EH (cell line): ENCODE measurements at places on chromosomes 6 and 20.

GRCh38 chr6:85044361-85044760, 280.0 kb upstream of the TBX18 start:
- no peak for DNase-seq

DNA sequence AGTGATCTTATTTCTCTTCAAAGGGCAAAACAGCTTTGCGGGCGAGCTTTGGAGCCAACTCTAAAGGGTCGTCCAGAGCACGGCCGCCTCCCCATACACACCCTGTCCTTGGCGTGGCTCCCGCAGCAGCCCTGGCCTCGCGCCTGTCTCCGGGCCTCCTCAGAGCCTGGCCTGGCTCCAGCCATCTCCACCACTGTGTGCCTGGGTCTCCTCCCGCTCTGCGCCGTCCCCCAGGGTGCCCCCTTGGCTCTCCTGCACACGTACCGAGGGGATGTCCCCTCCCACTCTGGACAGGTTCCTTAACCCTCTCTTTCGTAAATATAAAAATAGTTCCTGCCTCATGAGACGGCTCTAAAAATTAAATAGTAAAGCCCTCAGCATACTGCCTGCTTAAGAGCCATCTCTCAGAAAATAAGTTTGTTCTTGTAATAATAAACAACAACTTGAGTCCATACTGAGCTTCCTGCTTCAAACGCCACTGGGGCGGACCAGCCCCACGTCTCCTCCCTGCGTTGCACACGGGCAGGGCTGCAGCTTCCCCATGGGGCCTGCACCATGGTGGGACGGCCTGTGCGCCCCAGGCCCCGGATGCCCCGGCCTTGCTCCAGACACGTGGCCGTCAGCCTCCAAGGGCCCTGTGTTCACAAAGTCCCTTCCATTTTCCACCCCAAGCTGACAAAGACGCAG, 226.2 kb downstream of the TTLL2 start:
- DNase-seq = no peak

GRCh38 chr20:62787321-62787720, 9.0 kb upstream of the MRGBP start:
- DNase-seq = no peak

- DNase-seq = peak; percentile 62
Measured at GRCh38 chr20:10218536-10219451, at the start of gene SNAP25. SNAP25 (plus strand) TSS chr20:10218830; CDS start chr20:10275492, 56,662 bp downstream.

GRCh38 chr6:44851176-44851575, 463.7 kb downstream of the CDC5L start:
- peak; percentile 37 for DNase-seq

- peak; percentile 97 for DNase-seq
Measured at GRCh38 chr6:14665827-14666724, 548.5 kb downstream of the CD83 start.

DNA sequence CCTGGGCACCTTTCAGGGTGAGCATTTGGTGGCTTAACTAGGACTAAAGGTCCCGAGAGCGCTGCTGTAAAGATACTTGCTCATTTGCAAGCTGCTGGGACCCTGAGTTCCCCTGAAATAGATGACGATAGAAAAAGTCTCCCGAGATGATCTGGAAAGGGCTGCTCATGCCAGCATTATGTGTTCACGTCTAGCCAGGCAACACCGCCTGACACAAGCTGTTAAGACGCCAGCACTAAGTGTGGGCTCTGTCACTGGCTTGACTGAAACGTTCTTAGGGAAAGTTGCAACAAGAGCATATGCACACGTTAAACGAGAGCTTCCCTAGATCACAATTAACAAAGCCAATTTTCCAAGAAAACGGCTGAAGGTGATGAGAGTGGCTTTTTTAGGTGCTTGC, 113.7 kb downstream of the SLC23A2 start:
- DNase-seq = no peak

DNA sequence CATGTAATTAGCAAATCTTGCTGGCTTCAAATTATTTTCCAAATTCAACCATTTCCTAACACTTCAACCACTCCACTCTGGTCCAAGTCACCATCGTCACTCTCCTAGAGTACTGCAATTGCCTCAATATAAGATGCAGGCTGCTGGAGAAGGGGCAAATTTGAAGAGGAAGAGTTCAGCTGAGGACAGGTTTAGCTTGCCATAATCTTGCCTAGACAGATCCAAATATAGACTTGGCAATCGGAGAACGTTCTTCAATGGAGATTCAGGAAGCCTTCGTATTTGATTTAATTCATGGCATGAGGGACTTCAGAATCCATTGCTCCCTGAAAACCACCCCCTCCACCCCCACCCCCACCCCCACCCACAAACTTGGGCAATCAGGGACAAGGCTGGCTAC, 15.4 kb upstream of the KHDC1L start:
- DNase-seq = no peak

- DNase-seq = no peak
Measured at GRCh38 chr6:90978046-90978445, 391.2 kb upstream of the MAP3K7 start.
